Kasumi-1 (cell line): ENCODE measurements at places on chromosomes 12 and 14.

DNA sequence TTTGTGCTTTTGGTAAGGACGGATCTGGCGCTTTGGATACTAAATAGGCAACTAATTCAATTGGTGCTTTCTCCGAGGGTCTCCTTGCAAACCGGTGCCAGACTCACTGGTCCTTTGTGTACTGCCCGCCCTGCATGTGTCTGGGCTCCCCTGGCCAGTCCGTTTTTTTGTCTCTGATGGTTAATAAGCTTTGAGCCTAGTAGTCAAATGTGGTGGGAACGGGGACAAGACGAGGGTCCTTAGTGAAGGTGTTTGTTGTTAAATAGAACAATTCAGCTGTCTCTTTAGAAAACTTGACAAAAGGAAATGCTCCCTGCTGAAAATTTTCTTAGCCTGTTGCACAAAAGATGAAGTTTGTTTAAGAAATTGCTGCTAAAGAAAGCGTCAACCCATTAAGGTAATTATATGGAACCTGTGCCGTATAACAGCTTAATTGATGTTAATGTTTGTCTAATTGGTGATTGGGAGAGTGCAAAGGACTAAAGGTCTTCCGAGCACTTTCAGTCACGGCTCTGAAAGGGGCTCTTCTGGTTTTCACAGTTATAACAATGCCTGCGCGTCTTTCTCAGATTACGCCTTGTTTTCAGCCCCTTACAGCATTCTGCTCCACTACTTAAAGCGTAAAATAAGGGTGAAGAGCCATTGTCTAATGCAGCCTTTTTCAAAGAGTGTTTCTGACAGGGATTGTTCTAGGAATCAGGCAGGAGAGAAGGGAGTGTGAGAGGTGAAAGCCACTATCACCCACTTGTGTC, 537.4 kb downstream of the PRKD1 start:
- DNase-seq: no peak

DNA sequence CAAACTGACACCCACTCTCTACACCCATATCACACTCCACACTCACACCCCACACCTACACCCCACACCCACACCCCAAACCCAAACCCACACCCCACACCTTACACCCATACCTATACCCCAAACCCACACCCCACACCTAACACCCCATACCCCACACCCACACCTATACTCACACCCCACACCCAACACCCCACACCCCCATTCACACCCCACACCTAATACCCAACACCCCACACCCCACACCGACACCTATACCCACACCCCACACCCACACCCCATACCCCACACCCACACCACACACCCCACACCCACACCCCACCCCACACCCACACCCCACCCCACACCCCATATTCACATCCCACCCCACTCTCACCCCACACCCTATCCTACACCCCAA, 38.5 kb downstream of the TMEM120B start:
- DNase-seq: no peak

- no peak for DNase-seq
Observed at GRCh38 chr14:64937171-64937820, 5.2 kb downstream of the GPX2 start.

DNA sequence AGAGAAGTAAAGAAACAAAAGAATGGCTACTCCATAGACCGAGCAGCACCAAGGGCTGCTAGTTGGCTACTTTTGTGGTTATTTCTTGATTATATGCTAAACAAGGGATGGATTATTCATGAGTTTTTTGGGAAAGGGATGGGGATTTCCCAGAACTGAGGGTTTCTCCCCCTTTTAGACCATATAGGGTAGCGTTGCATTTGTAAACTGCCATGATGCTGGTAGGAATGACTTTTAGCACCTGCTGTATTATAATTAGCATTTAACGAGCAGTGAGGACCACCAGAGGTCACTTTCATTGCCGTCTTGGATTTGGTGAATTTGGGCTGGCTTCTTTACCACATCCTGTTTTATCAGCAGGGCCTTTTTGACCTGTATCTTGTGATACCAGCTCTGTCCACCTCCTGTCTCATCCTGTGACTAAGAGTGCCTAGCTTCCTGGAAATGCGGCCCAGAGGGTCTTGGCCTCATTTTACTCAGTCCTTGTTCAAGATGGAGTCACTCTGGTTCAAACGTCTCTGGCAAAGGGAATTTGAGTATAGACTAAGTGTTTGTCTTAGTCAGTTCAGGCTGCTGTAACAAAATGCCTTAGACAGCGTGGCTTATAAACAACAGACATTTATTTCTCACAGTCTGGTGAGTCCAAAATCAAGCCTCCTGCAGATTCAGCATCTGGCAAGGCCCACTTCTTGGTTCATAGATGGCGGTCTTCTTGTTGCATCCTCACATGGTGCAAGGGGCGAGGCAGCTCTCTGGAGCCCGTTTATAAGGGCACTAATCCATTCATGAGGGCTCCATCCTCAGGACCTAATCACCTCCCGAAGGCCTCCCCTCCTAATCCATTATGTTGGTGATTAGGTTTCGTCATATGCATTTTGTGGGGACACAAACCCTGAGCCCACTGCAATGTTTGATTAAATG, 348.3 kb upstream of the SFSWAP start:
- no peak for DNase-seq

DNA sequence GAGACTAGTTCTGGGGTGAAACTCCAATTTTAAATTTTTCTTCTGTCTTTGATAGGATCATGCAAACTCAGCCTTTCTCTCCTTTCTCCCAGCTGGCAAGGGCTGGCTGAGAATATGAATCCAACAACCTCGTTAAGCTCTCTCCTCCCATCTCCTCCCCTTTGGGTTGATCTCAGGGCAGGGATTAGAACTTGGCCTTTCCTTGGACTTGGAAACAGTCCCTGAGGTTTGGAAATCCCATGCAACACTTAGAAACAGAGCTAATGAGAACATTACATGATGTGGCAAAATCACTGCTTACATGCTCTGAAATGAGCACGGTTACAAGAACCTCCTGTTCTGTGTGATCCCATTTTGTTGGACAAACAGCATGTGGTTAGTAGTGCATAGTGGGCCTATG, 31.6 kb downstream of the ACACB start:
- DNase-seq: no peak

GRCh38 chr12:98644712-98645571, at the start of the genes APAF1 and IKBIP:
Gene APAF1 (plus strand): TSS chr12:98645290. CDS start chr12:98648360, 3,070 bp downstream.
Gene IKBIP (minus strand): TSS chr12:98644788. CDS start chr12:98644701, 87 bp downstream.
- peak; percentile 90 for DNase-seq

DNA sequence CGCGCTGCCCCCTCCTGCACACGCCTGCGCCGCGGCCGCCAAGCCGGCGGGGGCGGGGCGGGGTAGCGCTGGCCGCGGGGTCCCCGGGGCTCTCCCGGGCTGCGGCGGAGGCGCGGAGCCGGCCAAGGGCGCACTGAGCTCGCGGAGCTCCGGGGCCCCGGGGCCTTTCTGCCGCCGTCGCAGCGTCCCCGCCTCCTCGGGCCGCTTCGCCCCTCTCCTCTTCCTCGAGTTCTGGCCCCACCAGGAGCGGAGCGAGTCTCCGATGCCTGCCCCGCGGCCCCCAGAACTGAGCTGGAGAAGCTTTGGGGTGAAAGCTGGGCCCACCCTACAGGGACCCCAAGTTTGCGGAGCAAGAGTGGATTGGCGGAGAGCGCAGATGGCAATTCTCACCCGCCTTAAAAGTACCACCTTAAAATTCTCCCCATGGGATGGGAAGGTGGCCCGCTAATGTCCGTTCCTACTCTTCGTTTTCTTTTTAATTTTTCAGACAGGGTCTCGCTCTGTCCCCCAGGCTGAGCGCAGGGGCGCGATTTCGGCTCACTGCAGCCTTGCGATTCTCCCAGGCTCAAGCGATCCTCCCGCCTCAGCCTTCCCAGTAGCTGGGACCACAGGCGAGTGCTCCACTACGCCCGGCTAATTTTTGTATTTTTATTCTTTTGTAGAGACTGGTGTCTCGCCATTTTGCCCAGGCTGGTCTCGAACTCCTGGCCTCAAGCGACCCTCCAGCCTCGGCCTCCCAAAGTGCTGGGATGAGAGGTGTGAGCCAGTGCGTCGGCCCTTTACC, 129.6 kb downstream of the NDUFA12 start:
- no peak for DNase-seq

DNA sequence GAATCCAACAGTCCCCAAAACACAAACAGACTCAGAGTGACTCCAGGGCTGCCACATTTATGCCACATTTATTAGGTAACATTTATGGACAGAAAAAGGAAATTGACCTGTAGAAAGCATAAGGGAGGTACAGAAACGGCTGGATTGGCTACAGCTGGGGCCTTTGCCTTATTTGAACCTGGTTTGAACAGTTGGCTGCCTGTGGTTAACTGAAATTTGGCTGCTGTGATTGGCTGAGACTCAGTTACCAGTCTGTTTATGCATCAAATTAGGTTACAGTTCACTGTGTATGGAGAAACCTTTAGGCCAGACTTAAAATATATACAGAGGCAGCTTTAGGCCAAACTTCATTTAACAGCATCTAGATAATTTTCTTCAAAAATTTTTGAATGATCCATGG, 27.8 kb upstream of the PCNX1 start:
- no peak for DNase-seq
